Ovary (tissue), 10 donors: ENCODE measurements at places on chromosomes 1 and 21.

DNA sequence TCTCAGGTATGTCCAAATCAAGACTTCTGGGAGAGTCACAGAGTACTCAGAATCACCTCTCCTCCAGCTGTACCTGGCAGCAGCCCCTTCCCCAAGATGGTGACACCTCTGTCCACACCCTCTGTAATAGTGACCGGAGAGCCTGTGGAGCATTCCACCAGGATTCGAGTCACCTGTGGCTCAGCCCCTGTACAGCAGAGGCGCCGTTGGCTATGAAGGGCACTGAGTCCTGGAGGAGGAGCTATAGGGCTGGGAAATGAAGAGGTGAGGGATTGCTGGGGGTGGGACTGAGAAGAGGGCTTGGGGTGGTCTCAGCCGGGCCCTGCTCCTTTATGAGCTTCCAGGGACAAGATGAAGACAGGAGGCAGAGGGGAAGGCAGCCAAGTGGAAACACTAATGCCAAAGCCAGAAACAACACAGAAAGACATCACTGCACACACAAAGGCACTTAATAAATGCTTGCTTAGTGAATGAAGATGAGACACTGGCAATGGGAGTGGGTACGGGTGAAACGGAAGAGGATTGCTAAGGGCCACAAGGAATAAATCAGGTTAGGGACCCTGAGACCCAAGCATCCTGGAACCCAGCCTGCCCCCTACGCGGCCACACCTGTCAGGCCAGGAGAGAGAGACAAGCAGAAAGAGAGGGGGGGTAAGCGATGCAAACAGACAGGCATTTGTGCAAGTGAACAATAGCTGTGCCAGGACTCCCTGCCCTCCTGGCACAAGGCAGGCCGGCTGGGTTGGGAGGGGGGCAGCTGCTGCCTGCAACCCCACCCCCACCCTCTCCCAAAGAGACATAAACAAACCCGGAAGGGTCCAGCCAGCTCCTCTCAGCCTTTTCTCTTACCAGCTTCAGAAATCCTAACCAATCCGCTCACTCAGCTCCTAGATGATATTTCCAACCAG lies 3.9 kb downstream of the ARHGEF2 start:
- H3K27me3 ChIP-seq = no peaks in the 10 kb centered on the region
- H3K4me1 ChIP-seq = peaks cover 42% of the 10 kb centered on the region
- H3K36me3 ChIP-seq = no peaks in the 10 kb centered on the region
- no peak overlapping the region for H3K27ac ChIP-seq

DNA sequence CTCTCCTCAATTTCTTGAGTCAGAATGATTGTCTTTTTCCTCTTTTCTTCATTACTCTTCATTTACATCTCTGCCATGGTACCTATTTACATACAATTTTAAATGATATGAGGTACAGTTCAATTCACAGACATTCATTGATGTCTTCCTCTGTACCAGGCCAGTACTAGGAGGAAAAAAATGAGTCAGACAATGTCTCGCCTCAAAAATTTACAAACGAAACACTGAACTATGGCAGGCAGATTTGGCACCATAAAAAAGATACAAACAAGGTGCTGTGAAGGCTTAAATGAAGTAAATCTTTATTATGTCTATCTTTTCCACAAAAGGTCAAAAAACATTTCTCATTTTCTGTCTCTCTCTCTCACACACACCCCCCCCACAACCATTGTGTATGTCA lies 71.0 kb downstream of the RGS13 start:
- no peak for DNase-seq
- H3K4me1 ChIP-seq = no peaks in the 10 kb centered on the region
- no peak overlapping the region for H3K27ac ChIP-seq
- H3K4me3 ChIP-seq = no peak overlapping the region

- no peak overlapping the region for H3K27ac ChIP-seq
- H3K4me3 ChIP-seq = no peak overlapping the region
- no peaks in the 10 kb centered on the region for H3K36me3 ChIP-seq
- no peaks in the 10 kb centered on the region for H3K4me1 ChIP-seq
- no peak for DNase-seq
Measured at GRCh38 chr1:233629305-233629935, 15.5 kb downstream of the KCNK1 start.

GRCh38 chr1:38777464-38777957 lies 82.1 kb downstream of the RRAGC start:
- no peak overlapping the region for H3K4me3 ChIP-seq
- no peak overlapping the region for H3K27ac ChIP-seq
- no peaks in the 10 kb centered on the region for H3K4me1 ChIP-seq
- H3K36me3 ChIP-seq = no peaks in the 10 kb centered on the region
- H3K27me3 ChIP-seq = no peaks in the 10 kb centered on the region
- DNase-seq = no peak

DNA sequence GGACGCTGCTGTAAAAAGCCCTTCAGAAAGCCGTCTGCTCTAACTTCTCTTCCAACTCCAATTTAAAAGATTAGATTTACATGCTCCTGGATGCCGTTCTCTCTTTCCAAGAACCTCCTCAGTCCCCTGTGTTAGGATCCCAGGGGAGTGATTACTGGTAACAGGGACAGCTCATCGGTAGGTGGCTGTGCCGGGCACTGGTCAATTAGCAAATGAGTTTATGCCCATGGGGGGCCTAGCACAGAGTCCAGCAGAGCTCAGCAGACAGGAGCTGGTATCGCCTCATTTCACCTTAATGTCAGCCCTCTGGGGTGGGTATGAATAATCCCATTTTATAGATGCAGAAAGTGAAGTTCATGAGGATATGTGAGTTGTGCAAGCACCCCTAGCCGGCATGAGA lies 191.9 kb downstream of the GRIK3 start:
- no peak for DNase-seq
- H3K36me3 ChIP-seq = no peaks in the 10 kb centered on the region
- no peak overlapping the region for H3K4me3 ChIP-seq
- no peaks in the 10 kb centered on the region for H3K27me3 ChIP-seq
- H3K4me1 ChIP-seq = no peaks in the 10 kb centered on the region

DNA sequence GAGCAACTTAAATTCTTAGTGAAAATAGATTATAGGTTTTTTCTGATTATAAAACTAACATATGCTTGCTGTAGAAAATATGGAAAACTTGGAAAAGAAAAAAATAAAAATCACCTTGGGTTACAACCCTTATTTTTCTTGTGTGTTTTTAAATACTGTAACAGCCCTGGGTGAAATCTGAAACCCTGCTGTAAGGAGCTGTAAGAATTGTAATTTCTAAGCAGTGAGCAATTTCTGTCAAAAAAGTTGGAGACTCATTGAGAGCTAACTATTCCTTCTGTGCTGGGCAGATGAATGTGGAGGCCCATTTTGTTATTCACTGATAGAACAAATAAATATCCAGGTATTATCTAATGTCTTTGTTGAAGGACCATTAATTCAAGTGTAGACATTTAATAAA lies 42.6 kb downstream of the ADCY10 start:
- DNase-seq = no peak
- H3K27me3 ChIP-seq = no peaks in the 10 kb centered on the region
- no peaks in the 10 kb centered on the region for H3K4me1 ChIP-seq

GRCh38 chr1:93596329-93597089 lies 85.1 kb downstream of the BCAR3 start:
- H3K4me3 ChIP-seq = no peak overlapping the region
- H3K4me1 ChIP-seq = peaks cover 8% of the 10 kb centered on the region
- no peaks in the 10 kb centered on the region for H3K27me3 ChIP-seq
- H3K27ac ChIP-seq = no peak overlapping the region
- DNase-seq = no peak

- H3K27ac ChIP-seq = no peak overlapping the region
- H3K36me3 ChIP-seq = no peaks in the 10 kb centered on the region
- H3K4me3 ChIP-seq = no peak overlapping the region
- H3K4me1 ChIP-seq = no peaks in the 10 kb centered on the region
- no peak for DNase-seq
Measured at GRCh38 chr1:27342778-27343638, 1.2 kb downstream of the SYTL1 start.

DNA sequence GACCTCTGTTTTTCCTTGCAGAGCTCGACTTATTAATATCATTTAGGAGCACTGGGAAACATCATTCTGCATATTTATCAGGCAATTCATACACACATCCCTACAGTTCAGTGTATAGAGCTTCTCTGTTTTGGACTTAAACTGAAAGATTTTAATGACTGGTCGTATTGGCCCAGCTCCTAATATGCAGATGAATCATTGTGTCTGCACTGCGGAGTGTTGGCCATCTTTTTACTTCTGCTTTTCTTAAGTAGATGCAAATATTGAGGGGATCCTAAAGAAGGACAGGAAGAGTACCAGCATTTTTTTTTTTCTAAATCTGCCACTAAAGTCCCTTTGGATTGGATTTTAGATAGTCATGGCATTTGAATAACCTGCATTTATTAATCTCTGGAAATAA lies 154.8 kb downstream of the BACH1 start:
- no peak overlapping the region for H3K4me3 ChIP-seq
- H3K36me3 ChIP-seq = no peaks in the 10 kb centered on the region
- no peaks in the 10 kb centered on the region for H3K4me1 ChIP-seq

DNA sequence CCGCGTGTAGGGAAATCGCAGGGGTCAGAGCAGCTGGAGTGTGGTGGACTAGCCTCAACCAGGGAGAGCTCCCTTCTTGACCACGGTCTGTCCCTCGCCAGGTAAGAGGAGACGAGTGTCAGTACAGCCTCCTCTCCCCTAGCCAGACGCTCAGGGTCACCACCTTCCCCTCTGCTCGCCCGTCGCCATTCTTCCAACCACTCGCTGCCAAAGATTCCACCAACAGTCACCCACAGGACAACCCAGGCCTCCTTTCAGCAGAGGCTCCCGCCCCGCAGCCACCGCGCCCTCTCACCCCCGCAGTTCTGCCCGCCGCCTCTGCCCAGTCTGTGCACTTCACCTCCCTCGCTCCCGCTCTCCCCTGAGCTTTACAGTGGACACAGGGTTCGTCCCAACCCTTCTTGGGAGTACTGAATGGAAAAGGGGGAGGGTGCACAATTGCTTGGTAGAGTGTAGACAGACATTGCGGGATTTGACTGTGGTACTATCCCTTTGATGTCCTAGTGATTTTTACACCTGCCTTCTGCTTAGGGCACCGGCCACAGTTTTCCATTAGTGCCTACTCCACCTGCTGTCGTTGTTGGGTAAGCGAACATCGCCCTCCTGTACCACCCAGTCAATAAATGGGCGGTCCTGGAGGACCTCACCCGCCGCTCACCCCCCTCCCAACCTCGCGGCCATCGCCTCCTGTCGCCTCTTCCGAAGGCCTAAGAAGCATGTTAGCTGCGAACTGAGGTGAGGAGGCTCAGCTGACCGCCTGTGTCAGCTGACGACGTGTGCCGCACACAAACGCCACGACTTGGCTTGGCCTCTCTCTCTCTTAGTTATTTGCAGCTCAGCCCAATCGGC lies 9.2 kb upstream of the NBPF11 start:
- no peaks in the 10 kb centered on the region for H3K27me3 ChIP-seq
- H3K4me1 ChIP-seq = no peaks in the 10 kb centered on the region
- no peak overlapping the region for H3K27ac ChIP-seq
- H3K36me3 ChIP-seq = no peaks in the 10 kb centered on the region

DNA sequence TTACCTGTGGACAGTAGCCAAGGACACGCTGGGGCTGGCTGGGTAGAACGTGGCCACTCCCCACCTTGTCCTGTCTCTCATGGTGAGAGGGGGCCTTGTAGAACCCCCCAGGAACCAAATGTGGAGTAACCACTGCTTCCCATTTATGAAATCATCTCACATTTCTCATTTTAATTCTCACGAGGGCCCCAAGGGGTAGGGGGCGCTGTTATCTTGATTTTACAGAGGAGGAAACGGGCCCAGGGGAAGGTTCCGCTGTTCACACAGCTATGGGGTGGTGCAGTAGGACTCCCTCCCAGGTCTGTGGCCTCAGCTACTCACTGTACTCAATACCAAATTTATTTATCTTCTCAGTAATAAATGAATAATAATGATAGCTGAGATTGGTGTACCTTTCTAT lies 5.5 kb downstream of the SMPDL3B start:
- H3K27me3 ChIP-seq = no peaks in the 10 kb centered on the region
- H3K4me3 ChIP-seq = no peak overlapping the region

DNA sequence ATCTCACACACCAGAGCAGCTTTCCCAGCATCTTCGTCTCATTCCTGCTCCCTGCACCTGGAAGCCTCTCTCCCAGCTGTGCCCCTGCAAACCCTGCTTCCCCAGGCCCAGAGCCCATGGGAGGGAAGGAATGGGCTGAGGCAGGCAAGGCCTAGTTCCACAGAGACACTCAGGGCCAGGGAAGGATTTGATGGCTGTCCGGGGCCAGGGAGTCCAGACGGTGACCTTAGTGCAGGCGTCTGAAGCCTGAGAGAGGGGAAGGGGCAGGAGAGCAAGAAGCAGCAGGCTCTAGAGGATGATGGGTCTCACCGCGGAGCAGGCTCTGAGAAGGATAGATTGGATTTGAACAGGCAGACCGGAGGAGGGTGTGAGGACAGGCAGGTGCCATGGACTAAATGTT lies 22.2 kb upstream of the TNNI1 start:
- H3K27ac ChIP-seq = no peak overlapping the region
- no peak for DNase-seq
- H3K36me3 ChIP-seq = no peaks in the 10 kb centered on the region
- no peak overlapping the region for H3K4me3 ChIP-seq

DNA sequence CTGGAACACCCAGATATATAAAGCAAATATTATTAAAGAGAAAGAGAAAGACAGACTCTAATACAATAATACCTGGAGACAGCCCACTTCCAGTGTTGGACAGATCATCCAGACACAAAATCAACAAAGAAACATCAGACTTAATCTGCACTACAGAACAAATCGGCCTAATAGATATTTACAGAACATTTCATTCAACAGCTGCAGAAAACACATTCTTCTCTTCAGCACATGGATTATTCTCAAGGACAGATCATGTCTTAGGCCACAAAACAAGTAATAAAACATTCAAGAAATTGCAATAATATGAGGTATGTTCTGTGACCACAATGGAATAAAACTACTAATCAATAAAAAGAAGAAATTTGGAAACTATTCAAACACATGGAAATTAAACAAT lies 398.3 kb upstream of the DUSP10 start:
- no peak overlapping the region for H3K27ac ChIP-seq
- H3K27me3 ChIP-seq = no peaks in the 10 kb centered on the region
- H3K36me3 ChIP-seq = no peaks in the 10 kb centered on the region
- H3K4me3 ChIP-seq = no peak overlapping the region

DNA sequence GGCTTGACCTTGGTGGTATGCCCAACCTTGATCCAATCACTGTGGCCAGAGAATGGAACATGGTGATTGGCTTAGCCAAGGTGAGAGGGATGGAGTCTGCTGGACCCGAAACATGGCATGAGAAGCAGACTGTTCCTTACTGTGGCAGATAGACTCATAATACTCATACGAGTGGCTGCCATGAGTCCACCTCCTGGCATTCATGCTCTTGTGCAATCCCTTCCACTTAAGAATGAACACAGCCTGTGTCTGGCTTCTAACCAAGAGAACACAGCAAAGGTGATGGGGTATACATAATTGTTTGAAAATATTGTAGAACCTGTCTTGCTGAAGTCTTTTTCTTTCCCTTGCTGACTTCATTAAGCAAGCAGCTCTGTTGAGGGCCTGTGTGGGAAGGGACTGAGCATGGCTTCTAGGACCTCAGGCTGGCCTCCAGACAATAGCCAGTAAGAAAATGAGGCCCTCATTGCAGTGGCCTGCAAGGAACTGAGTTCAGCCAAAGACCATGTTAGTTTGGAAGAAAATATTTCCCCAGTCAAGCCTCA lies 85.9 kb downstream of the ZNF281 start:
- H3K4me1 ChIP-seq = no peaks in the 10 kb centered on the region
- H3K36me3 ChIP-seq = no peaks in the 10 kb centered on the region
- DNase-seq = no peak
- H3K27ac ChIP-seq = no peak overlapping the region
- no peaks in the 10 kb centered on the region for H3K27me3 ChIP-seq
- H3K4me3 ChIP-seq = no peak overlapping the region

- H3K4me1 ChIP-seq = no peaks in the 10 kb centered on the region
- no peak overlapping the region for H3K4me3 ChIP-seq
- no peaks in the 10 kb centered on the region for H3K27me3 ChIP-seq
- no peak overlapping the region for H3K27ac ChIP-seq
- no peaks in the 10 kb centered on the region for H3K36me3 ChIP-seq
- no peak for DNase-seq
Measured at GRCh38 chr1:7120863-7121621, 335.8 kb downstream of the CAMTA1 start.
